Kidney capillary endothelial cell (primary cell): ENCODE measurements at places on chromosomes 3 and 15.

- DNase-seq, result no peak
Measured at GRCh38 chr3:18370672-18371071, 54.5 kb downstream of the SATB1 start.

DNA sequence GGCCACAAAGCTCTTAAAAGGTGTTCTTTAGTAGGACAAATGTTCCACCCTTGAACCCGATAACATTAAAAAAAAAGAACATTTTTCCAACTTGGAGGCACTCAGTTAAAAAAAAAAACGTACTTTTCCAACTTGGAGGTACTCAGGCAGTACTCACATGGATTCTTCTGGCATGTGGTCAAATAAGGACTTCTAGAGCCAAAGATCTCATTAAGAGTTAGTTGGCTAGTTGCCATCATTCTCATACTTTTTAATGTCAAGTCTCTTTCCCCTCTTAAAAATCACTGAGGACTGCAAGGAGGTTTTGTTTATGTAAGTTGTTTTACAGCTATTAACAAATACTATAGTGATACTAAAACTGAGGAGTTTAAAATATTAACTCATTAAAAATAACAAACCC lies 101.0 kb downstream of the CADPS start:
- DNase-seq, result no peak

DNA sequence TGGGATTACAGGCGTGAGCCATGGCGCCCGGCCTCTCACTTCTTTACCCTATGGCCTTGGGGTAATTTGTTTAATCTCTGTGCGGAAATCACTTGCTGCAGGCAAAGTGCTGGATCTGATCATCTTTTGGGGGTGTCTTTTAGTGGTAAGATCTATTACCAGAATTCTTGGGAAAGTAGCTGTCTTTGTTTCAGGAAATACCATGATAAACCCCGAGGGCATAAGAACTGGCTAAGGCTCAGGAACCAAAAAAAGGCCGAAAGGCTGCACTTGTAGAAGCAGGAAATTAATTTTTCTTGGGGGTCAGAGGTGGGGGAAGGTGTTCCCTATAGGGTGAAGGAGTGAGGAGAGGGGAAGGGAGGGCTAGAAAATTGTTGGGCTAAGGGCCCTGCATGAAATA lies 22.7 kb upstream of the IGF2BP2 start:
- DNase-seq, result no peak

DNA sequence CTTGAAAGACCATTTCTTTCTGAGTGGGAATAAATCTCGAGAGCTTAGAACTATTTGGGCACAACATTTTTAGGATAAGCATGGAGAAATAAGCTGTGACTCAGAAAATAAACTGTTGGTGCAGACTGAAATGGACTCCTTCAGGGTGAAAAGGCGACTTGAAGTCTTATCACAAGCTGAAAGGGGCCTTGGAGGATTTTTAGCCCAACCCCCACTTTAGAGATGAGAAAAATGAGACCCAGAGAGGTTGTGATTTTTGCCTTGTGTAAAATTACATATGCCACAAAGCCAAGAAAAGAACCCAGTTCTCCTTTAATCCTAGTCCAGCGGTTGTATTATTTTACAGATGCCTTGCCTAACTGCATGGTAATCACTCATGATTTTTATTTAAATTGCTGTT lies 1.5 kb downstream of the ATP1B3 start:
- DNase-seq, result no peak

- no peak for DNase-seq
Measured at GRCh38 chr3:195219351-195220230, 51.4 kb downstream of the XXYLT1 start.

DNA sequence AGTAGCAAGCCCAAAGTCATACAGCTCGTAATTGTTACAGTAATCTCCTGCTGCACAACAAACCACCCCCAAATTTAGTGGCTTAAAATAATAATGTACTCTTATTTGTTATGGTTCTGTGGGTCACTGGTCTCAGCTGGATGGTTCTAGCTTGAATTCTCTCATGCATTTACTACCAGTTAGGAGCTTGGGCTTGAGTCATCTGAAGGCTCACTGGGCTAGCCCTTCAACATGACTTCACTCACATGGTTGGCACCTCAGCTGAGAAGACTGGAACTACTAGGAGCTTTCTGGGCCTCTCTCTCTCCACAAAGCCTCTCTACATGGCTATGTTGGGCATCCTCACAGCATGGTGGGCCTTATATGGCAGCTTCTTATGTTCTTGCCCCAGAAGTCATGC lies 12.5 kb downstream of the PCOLCE2 start:
- DNase-seq, result no peak

- DNase-seq, result no peak
Measured at GRCh38 chr15:60374209-60374608, 23.6 kb downstream of the ANXA2 start.

- no peak for DNase-seq
Measured at GRCh38 chr3:7700539-7700938, 801.1 kb upstream of the LMCD1 start.

DNA sequence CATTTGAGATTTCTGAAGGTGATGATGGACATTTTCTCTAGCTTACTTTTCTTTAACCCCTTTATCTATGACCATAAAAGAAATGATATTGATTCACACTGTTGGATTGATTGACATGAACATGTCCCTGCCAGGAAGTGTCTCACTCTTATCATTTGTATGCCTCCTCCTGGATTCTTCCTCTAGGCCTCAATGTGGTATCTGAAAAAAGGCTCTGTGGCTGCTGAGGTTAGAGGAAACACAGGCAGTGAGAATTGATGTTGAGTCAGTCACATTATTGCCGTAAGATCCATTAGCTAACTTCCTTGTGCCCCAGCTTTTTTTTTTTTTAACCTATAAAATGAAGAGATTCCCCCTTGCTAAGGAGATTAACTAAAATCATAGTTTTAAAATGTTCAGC lies 8.0 kb upstream of the THRB start:
- no peak for DNase-seq

GRCh38 chr15:39075311-39075710 lies 505.6 kb upstream of the THBS1 start:
- DNase-seq, result no peak

- peak; percentile 94 for DNase-seq
Measured at GRCh38 chr3:159872374-159873109, 116.1 kb upstream of the IL12A start.

- DNase-seq, result peak; percentile 45
Measured at GRCh38 chr3:82133070-82133606, 371.7 kb upstream of the GBE1 start.

GRCh38 chr15:101017093-101017754 lies 98.1 kb downstream of the LRRK1 start:
- no peak for DNase-seq
